ENCODE measurements at places on chromosomes 2 and 18. TPM values are rescaled to one million over a fixed set of nuclear protein-coding genes. Genes with fewer than 3 reads are reported as not detected.

GRCh38 chr2:128984855-128985254 lies 666.2 kb upstream of the HS6ST1 start:
- H3K4me3 ChIP-seq = no peak overlapping the region
- peaks cover 6% of the 10 kb centered on the region for H3K27me3 ChIP-seq
- peaks cover 3% of the 10 kb centered on the region for H3K4me1 ChIP-seq
- no peaks in the 10 kb centered on the region for H3K36me3 ChIP-seq
- no peak overlapping the region for H3K27ac ChIP-seq
- DNase-seq = no peak

Gene SP5
- total RNA-seq = 9.3 TPM

DNA sequence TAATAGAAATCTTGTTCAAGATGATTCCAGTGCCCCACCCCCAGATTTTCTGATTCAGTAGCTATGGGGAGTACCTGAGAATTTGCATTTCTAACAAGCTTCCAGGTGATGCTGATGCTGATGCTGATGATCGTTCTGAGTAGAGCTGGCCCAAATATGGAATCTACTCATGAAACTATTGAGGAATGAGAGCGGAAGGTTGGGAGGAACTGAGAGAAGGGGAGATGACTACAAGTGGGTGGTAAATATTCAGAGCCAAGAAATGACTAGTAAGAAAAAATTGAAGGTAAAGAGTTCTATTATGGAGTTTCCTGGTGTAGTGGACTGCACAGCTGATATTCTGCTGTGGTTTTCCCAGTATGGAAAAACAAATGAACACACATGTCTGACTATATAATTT lies 235.4 kb upstream of the FN1 start:
- no peak overlapping the region for H3K4me3 ChIP-seq
- H3K27me3 ChIP-seq = no peaks in the 10 kb centered on the region
- H3K27ac ChIP-seq = no peak overlapping the region
- H3K4me1 ChIP-seq = no peaks in the 10 kb centered on the region
- H3K36me3 ChIP-seq = no peaks in the 10 kb centered on the region
- no peak for DNase-seq

DNA sequence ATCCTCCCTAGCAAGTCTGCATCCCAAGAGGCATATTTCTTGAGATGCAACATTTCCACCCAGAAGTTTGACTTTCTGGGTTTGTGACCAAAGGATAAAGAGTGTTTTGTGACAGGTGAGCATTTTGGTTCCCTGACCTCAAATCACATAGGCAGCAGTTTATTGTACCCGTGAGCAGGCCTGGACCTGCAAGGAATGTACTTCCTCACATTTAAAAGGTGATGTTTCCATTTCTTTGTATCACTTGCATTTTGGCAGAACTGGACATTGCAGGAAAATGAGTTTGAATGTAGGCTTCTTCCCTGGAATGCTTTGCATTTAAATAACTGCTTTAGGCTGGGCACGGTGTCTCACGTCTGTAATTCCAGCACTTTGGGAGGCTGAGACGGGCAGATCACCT lies 160.7 kb downstream of the ALPK2 start:
- DNase-seq = no peak
- H3K27me3 ChIP-seq = peaks cover 6% of the 10 kb centered on the region
- H3K27ac ChIP-seq = no peak overlapping the region
- no peaks in the 10 kb centered on the region for H3K4me1 ChIP-seq
- H3K36me3 ChIP-seq = no peaks in the 10 kb centered on the region

DNA sequence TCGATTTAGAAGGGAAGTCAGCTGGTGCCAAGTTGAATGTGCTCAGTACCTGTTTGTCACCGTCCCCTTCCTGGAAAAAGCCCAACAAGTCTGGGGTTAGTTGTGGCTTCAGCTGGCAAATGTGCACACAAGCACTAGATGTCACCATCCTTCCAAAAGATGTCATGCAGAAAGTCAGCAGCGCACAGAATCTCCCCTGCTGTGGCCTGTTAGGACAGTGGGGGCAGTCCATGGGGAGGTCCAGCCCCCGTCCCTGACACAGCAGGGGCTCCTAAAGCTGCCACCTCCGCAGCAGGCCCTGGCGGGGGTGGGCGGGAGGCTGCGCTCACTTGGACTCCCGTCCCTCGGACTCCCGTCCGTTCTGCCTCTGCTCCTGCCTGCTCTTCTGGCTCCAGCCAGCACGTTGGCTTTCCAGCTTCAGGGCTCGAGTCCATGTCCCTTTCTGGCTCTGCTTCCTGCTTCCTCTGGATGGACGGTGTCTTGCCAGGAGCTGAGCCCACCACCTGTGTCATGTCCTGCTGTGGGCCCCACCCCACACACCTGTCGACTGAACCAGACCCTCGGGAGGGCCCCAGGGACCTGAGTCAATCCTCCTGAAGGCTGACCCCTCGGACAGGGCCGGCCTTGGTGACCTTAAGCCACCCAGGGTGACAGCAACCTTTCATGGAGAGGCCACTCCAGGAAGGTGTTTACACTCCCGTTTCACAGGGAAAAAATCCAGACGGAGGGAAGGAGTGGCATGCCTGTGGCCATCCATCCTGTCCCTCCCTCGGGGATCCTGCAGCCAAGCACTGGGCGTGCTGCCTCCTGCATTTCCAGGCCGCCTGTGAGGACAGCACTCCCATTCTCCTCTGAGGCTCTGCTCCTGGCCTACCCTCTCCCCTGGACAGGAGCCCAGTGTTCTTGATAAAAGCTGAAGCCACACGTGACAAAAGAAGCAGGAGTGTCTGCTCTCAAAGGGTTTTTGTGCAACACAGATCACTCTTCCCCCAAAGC lies 8.5 kb downstream of the RAB17 start:
- H3K4me3 ChIP-seq = no peak overlapping the region
- H3K27me3 ChIP-seq = no peaks in the 10 kb centered on the region
- DNase-seq = peak; percentile 36
- no peak overlapping the region for H3K27ac ChIP-seq
- H3K36me3 ChIP-seq = peaks cover 3% of the 10 kb centered on the region

Gene DAW1
- total RNA-seq = 1.6 TPM

DNA sequence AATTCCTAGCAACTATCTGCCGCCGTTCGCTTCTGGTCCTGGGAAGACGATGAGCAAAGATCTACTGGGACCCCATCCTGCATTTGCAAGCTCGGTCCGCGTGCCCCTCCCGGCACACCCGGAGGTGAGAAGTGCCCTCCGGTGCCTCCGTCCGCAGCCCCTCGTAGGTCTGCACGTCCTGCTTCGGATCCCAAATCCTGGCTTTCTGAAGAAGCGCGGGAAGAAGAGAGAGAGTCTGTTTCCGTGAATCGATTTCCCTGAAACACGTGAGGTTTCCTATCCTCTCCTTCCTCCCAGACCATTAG lies 5.0 kb upstream of the OSR1 start:
- H3K4me3 ChIP-seq = peak overlapping the region; percentile 86
- H3K27me3 ChIP-seq = peaks cover 21% of the 10 kb centered on the region
- H3K36me3 ChIP-seq = no peaks in the 10 kb centered on the region
- no peak overlapping the region for H3K27ac ChIP-seq
- peaks cover 21% of the 10 kb centered on the region for H3K4me1 ChIP-seq

DNA sequence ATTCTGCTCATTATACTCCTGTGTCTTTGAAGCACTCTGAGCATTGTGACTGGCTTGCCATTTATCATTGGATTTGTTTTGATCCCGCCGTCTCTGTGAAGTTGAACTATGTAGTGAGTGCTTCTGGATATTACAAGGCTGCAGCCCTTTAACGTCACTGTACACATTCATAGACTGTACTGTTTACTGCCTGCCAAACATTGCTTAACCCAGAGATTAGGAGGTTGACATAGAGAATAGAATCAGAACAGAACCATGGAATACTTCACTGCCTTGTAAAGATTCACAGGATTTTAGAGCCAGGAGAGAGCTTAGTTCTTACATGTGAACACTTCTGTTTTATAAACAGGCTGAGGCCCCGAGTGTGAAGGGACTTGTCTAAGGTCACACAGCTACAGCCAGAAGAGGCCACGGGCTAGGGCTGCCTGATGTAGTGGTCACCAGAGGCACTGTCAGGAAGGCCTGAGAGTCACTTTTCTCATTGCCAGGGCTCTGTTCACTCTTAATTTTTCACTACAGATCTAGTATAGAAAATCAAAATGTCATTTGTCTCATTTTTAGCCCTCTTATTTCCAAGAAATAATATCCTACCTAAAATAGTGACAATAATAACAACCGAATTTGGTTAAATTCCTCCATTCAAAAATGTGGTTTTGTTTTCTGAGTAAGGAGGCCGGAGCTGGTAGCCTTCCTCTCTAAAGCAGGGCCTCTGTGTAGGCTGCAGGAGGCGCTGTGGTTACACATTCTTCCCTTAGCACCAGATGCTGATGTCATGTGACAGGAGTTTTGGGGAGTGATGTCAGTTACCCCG lies 87.9 kb downstream of the UGGT1 start:
- peak; percentile 64 for DNase-seq
- H3K4me3 ChIP-seq = no peak overlapping the region
- peaks cover 39% of the 10 kb centered on the region for H3K36me3 ChIP-seq
- peaks cover 2% of the 10 kb centered on the region for H3K4me1 ChIP-seq
- H3K27ac ChIP-seq = no peak overlapping the region

DNA sequence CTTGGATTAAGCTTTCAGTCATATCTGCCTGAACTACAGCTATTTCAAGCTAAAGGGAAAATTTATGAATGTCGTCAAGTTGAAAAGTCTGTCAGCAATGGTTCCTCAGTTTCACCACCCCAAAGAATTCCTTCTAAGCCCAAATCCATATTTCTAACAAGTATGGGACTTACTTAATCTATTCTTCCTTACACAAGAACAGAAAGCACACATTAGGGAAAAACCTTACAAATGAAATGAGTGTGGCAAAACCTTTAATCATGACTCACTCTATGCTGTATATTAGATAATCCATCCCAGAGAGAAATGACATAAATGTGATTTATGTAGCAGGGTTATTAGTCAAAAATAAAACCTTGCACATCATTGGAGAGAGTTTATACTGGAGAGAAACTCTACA lies 78.9 kb downstream of the RAB31 start:
- H3K4me1 ChIP-seq = peaks cover 11% of the 10 kb centered on the region
- peaks cover 15% of the 10 kb centered on the region for H3K36me3 ChIP-seq
- no peak overlapping the region for H3K4me3 ChIP-seq
- no peak overlapping the region for H3K27ac ChIP-seq

- H3K27ac ChIP-seq = no peak overlapping the region
- H3K4me1 ChIP-seq = peaks cover 26% of the 10 kb centered on the region
- H3K27me3 ChIP-seq = peaks cover 8% of the 10 kb centered on the region
- H3K36me3 ChIP-seq = peaks cover 3% of the 10 kb centered on the region
- no peak overlapping the region for H3K4me3 ChIP-seq
Measured at GRCh38 chr2:27798486-27798885, 27.0 kb downstream of the MRPL33 start.

GRCh38 chr2:83584672-83585071 lies 874.4 kb downstream of the SUCLG1 start:
- H3K4me1 ChIP-seq = peaks cover 3% of the 10 kb centered on the region
- H3K27me3 ChIP-seq = no peaks in the 10 kb centered on the region

Gene PDCD1
- not detected for total RNA-seq

GRCh38 chr2:18404708-18405107 lies 155.7 kb downstream of the RDH14 start:
- H3K4me3 ChIP-seq = no peak overlapping the region
- no peaks in the 10 kb centered on the region for H3K27me3 ChIP-seq
- DNase-seq = no peak
- no peaks in the 10 kb centered on the region for H3K36me3 ChIP-seq

- DNase-seq = no peak
- peak overlapping the region; percentile 74 for H3K4me3 ChIP-seq
- H3K4me1 ChIP-seq = peaks cover 9% of the 10 kb centered on the region
- H3K36me3 ChIP-seq = peaks cover 13% of the 10 kb centered on the region
Measured at GRCh38 chr2:112137516-112138158, 548 bp upstream of the FBLN7 start.

Gene GCKR
- total RNA-seq = 0.59 TPM

GRCh38 chr2:107687073-107687472 lies 139.6 kb upstream of the RGPD4 start:
- no peak for DNase-seq
- no peaks in the 10 kb centered on the region for H3K27me3 ChIP-seq
- H3K4me1 ChIP-seq = no peaks in the 10 kb centered on the region
- H3K36me3 ChIP-seq = no peaks in the 10 kb centered on the region

GRCh38 chr18:27473318-27473717 lies 288.2 kb upstream of the CHST9 start:
- no peak overlapping the region for H3K27ac ChIP-seq
- no peaks in the 10 kb centered on the region for H3K4me1 ChIP-seq
- DNase-seq = no peak
- H3K27me3 ChIP-seq = peaks cover 3% of the 10 kb centered on the region

DNA sequence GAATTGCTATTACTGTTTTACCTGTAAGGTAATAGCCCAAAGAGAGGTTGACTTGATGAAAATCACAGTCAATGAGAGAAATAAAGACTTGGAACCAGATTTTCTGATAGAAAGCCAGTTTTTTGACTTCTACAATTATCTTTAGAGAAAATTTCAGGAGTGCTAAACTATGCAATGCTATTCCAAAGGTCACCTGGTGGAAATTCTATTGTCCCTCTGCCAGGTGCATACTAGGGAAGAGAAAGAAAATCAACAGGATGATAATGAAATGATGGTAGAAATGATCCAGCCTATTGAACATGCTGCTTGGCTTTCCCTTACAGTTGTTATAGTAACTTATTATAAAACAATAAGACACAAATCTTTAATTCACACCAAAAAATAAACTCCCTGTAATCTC lies 85.0 kb downstream of the FASTKD2 start:
- no peaks in the 10 kb centered on the region for H3K27me3 ChIP-seq
- no peak overlapping the region for H3K4me3 ChIP-seq
- H3K4me1 ChIP-seq = no peaks in the 10 kb centered on the region
- H3K36me3 ChIP-seq = no peaks in the 10 kb centered on the region

DNA sequence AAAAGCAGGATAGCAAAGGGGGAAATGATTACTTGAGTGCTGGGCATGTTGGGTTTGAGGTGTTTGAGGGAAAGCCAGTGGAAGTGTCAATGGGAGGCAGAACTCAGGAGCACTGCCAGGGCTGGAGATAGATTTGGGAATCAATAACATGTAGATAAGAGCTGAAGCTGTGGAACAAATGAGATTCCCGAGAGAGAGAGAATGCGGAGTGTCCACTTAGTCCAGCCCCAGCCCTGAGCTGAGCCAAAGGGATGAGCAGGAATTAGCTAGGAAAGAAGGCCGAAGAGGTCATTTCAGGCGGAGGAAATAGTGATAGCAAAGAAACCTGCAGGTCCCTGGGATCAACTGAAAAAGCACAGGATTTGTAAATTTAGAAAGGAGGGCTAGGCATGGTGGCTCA lies 21.2 kb upstream of the YES1 start:
- peaks cover 35% of the 10 kb centered on the region for H3K4me1 ChIP-seq
- DNase-seq = no peak
- peaks cover 7% of the 10 kb centered on the region for H3K36me3 ChIP-seq
- no peak overlapping the region for H3K4me3 ChIP-seq
- H3K27ac ChIP-seq = peak overlapping the region; percentile 6

Gene ALPP
- not detected for total RNA-seq

Gene PCARE
- total RNA-seq = not detected

GRCh38 chr18:11672198-11672597 lies 16.9 kb upstream of the GNAL start:
- DNase-seq = no peak
- H3K27me3 ChIP-seq = peaks cover 2% of the 10 kb centered on the region
- no peaks in the 10 kb centered on the region for H3K36me3 ChIP-seq
- peaks cover 22% of the 10 kb centered on the region for H3K4me1 ChIP-seq
- H3K27ac ChIP-seq = no peak overlapping the region
- H3K4me3 ChIP-seq = no peak overlapping the region

Gene REEP1
- total RNA-seq = 0.62 TPM

Measured in endothelial cell (in vitro differentiated cells).